ENCODE measurements at places on chromosomes 2 and 18. TPM values are rescaled to one million over a fixed set of nuclear protein-coding genes. Genes with fewer than 3 reads are reported as not detected.

The SCYGR4 gene
- not detected for total RNA-seq

DNA sequence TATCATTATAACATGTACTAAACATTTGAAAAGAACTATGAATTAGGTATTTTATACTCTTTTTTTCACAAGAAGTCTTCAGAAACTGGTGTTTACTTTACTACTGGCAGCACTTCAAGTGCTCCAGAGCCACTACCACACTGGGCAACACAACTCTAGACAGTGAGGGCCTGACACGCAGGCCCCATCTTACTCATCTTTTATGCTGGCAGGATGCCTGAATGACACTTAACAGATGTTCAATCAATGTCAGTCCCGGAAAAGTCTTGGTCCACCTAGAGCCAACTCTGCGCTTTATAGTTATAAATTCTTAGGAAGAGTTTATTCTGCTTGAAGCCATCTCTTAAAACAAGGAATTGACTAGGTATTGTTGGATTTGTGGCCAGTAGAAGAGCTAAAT is 8.7 kb upstream of the WIPF1 start:
- peak; percentile 86 for DNase-seq

GRCh38 chr2:205698286-205699268 is 16.3 kb downstream of the NRP2 start:
- no peak for DNase-seq

DNA sequence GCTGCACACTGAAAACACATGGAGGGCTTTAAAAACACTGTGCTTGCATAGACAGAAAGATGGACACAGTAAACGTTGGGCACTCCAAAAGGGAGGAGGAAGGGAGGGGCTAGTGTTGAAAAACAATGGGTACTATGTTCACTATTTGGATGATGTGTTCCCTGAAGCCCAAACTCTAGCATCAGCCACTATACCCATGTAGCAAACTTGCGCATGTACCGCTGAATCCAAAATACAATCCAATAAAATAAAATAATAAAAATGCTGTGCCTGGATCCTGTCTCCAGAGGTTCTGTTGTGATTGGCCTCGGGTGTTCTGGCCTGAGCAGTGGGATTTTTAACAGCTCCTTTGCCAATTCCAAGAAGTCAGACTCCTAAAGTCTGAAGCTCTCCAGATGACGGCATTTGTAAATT is 166.0 kb downstream of the TMEM182 start:
- no peak for DNase-seq

- peak; percentile 36 for DNase-seq
These were observed 987.2 kb upstream of the CDH2 start for GRCh38 chr18:29164020-29164706.

The SLC4A3 gene
- 4.9 TPM for total RNA-seq

DNA sequence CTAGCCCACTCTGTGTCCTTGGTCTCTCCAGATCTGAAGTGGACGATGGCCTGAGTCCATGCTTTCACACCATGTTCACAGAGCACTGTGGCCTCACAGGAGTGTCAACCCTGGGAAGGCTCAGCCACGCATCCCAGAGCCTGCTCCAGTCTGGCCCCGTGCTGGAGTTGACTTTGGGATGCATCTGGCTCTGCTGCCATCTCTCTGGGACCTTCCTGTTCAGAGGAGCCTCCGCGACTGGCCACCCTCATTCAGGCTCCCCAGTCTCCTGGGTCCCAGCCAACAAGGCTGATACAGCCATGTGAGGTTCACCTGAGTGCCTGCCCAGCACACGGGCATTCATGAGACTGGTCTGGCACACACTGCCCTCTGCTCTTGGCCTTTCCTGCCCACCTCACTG is 199.7 kb upstream of the RAB6C start:
- DNase-seq = no peak

- no peak for DNase-seq
These were observed 60.6 kb downstream of the BCL2 start for GRCh38 chr18:63258749-63259566.

DNA sequence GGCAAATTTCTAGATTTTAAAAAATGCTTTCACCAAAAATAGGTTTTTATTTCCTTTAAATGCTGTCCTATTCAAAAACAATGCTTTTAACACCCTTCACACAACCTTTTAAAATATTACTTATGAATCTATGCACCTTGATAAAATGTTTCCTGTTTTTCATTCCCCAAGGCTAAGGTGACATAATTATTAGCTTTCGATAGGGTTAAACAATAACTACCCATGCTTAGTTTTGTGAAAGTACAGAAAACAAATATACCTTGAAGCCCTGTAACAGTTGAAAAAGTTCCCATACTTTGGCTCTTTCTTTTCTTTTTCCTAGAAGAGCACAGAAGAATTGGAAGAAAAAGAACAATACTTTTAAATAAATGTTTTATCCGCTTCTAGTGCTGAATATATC is 54.9 kb upstream of the ITPRID2 start:
- no peak for DNase-seq

DNA sequence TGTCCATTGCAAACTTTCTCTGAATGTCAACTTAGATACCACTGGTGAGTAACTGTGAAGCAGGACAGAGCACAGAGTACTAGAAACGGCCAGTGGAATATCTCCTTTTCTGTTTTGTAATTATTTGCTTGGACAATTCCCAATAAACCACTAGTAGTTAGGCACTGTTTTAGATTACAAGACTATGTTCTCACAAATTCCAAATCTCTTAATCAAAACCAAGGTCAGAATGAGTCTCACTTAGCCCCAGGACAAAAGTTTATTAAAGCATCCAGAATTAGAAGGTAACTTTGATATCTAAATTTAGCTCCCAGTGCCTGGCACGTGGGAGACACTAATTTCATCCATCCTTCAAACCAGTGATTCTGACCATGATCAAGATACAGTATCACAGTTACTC is 89.0 kb downstream of the ZNF521 start:
- no peak for DNase-seq

Data from MG63 (cell line).